ENCODE measurements at places on chromosomes 4 and X.
A peak's percentile ranks its signal among the peaks of the same experiment; 100 is the strongest.

GRCh38 chr4:76550966-76551780 is 116.1 kb downstream of the SHROOM3 start:
- no peak for DNase-seq

DNA sequence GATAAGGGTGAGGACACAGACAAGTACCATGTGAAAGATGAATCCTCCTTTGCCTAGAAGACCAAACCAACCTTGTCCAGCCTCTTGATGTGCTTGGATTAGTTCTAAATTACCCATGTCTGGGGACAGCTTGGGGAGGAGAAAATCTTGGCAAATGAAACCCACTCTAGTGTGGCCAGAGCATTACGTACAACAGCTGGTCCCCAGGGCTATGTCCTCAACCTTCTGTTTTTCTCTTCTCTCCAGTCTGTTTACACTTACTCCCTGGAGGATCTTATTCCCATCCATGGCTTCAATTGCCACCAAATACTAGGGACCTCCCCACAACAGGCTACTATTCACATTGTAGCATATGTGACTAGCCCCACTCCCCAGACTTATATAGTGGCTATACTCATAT is 384.5 kb downstream of the OPHN1 start:
- DNase-seq = no peak

DNA sequence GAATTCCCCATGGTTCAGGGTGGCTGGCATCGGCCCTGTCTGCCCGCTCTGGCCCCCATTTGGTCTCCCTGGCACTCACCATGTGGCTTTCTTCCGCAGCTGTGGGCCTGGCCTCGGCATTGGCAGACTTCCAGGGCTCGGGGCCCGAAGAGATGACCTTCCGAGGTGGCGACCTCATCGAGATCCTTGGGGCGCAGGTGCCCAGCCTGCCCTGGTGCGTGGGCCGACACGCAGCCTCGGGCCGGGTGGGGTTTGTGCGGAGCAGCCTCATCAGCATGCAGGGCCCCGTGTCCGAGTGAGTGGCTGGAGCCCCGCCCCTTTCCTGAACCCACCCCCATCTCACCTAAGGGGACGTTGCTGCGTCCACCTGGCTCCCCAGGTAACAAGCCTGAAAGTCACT is 20.1 kb downstream of the SH3TC1 start:
- DNase-seq = no peak

GRCh38 chrX:55135171-55135570 is 46.4 kb downstream of the PAGE2 start:
- DNase-seq = peak; percentile 9

DNA sequence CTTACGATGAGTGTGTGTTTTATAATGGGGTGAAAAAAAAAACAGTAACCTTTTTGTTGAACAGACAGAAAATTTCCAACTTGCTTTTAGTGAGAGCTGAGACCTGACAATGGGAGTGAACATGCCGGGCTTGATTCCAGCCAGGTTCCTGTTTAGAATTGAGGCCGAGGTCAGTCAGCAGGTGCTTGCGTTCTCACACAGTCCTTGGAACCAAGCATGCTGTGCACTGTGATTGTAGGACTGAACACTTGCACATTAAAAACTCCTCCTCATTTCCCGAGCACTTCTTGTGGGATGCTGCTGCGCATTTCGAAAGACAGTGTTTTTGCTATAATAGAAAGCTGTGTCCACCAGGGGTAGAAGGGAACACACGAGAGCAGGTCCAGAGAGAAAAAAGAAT is 51.8 kb downstream of the TMEM131L start:
- no peak for DNase-seq

DNA sequence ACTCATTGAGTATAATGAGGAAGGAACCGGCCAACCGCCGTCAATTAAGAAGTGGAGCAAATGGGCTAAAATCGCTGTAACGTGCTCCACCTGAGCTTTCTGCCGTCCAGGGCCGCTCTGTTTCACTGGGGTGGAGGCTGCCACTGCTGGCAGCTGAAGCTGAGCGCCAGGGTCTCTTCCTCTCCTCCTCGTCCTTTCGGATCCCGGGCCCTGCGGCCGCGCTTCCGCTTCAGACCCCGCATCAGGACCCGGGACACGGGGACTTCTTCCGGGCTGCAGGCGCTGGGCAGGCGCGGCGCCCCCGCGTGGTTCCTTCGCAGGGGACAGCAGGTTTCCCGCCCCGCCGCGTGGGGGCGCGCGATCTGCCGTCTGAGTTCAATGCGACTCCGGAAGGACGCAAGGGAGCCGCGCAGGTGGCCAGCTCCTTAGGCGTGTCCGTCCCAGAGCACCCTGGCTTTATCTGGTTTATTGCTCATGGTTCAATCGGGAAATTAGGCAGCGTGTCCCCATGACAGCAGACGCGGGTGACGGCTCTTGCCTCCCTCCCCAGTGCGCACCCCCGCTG is 519.8 kb downstream of the TRIML1 start:
- DNase-seq = no peak

GRCh38 chr4:56748271-56748670 is 67.2 kb upstream of the HOPX start:
- no peak for DNase-seq

DNA sequence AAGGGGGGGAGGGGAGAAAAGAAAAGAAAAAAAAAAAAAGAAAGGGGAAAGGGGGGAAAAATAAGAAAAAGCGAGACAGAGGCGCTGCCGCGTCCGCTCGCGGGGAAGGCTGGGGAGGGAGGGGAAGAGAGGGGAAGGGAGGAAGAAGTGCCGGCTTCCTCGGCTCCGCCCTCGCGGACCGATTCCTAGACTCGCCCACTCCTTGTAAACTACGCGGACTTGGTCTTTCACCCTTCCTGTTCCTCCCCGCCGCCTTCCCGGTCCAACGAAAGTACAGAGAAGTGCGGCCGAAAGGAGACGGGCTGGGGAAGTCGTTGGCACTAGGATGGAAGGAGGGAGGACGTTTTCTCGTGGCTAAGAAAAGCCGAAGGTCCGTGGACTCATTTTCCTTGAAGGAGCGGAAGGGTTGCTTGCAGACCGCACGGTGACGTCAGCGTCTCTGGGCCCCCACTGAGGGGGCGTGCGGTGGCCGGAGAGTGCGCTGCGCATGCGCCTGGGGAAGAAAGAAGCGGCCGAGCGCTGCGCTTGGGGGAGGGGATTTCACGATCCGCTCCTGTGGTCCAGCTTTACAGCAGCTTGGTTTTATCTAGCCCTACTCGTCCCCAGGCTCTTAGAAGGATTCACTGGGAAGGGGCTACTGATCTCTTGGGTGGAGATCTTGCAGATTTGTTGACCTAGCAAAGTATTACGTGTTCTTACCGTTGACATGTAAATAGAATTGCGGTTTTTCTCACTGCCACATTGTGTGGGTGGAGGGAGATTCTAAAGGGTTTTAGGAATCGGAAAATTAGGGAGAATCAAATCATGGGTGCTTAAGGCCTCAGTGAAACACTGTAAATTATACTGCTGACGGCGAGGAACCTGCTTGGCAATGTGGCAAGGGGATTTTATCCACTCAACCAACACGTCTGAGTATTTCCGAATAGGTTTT is at the start of gene CCNI:
Gene CCNI, minus strand, starts transcription at position 121 of the 931 bp plus-strand sequence. CDS start 9,627 bp downstream, outside the sequence.
- DNase-seq = peak; percentile 90

GRCh38 chrX:132216806-132217202 is 2.4 kb downstream of the RAP2C start:
- no peak for DNase-seq

GRCh38 chr4:31204874-31205273 is 484.7 kb downstream of the PCDH7 start:
- DNase-seq = no peak

- DNase-seq = no peak
Measured at GRCh38 chr4:31291238-31291637, 571.1 kb downstream of the PCDH7 start.

DNA sequence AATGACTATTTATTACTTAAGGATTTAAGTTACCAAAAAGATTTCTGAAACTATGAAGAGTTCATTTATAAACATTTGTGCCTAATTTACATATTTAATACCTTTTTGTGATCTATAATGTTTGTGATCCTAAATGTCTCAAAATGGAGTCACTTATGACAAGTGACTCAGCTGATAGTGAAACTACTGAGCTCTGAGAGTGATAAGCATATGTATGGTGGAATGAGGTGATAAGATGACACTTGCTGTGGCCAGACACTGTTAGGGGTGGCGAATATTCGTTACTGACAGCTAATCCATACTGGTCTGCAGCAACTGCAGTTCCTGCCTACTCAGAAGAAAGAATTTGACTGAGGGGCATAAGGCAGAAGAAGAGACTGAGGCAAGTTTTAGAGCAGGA is 5.5 kb upstream of the NXF3 start:
- no peak for DNase-seq

DNA sequence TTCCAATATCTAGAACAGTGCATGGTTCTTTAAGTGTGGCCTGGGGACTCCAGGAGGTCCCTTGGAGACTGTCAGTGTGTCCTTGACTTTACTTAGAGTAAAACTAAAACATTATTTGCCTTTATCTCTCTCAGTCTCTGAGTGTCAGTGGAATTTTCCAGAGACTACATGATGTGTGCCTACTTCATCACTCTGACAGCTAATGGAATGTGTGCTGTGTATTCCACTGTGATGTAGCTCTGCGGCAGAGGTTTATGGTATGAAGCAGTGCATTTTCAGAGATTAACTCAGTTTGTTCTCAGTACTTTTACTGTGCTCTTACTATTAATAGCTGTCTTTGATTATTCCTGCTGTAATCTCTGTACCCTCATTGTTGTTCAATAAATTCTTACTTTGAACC is 85.6 kb downstream of the MANBA start:
- DNase-seq = no peak

DNA sequence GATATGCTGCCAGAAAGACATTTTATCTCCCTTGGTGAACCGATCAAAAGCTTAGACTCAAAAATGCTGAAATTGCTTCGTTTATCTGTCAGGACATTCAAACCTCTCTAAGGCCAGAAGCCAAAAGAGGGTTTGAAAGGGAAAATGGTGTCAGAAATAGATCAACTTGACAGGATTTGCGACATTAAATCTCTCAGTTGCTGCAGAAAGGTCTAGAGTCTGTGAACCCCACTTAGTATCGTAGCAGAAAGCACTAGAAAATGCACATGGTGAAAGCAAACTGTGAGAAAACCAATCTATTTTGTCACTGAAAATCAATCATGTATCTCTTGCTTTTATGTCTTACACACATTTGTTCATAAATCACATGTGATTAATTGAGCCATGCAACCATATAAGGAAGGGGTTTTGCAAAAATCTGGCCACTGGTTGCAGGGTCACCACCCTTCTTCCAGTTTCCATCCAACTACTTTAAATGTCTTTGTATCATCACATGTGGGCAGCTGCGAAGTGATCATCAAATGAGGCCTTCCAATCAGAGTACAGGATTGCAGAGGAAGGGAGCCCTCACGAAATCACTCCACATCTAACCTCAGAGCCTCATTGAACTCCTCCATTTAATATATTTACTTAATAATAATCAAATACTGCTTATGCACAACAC is 347.2 kb upstream of the ANXA10 start:
- no peak for DNase-seq

DNA sequence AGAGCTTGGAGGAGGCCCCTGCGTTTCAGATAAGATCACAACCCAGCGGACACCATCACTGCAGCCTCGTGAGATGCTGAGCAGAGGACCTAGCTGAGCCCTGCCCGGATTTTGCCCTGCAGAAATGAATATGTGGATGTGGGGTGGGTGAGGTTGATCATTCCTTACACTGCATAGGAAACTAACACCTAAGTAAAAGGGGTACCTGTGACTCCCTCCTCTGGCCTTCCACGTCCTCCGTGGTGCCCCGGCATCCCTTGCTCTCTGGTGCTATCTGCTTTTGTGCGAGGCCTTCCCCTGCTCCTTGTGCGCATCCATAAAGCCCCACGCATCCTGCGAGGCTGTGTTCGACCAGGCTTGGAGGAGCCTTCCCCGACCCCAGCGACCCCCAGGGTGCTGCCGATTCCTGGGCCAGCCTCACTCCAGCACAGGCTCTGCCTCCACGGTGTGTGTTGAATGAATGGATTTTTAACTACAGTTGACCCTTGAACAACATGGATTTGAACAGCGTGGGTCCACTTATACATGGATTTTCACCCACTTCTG is 25.6 kb upstream of the GPR78 start:
- no peak for DNase-seq

DNA sequence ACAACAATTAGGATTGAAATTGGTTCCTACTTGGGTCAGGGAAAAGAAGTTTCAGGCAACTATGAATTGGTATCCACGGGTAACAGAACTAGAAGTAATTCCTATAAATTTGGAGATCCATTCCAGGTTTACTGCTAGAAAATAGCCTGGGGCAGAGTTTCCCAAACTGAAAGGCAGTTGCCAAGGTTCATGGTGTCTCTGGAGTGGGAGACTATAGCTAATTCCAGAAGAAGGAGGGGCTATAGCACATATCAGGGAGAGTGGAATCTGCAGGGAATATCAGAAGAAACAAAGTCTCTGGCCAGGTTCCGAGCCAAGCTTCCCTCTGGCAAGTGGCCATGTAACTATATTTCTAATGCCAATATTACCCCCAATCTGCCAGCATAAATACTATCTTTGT is 166.3 kb downstream of the GALNTL6 start:
- DNase-seq = no peak

DNA sequence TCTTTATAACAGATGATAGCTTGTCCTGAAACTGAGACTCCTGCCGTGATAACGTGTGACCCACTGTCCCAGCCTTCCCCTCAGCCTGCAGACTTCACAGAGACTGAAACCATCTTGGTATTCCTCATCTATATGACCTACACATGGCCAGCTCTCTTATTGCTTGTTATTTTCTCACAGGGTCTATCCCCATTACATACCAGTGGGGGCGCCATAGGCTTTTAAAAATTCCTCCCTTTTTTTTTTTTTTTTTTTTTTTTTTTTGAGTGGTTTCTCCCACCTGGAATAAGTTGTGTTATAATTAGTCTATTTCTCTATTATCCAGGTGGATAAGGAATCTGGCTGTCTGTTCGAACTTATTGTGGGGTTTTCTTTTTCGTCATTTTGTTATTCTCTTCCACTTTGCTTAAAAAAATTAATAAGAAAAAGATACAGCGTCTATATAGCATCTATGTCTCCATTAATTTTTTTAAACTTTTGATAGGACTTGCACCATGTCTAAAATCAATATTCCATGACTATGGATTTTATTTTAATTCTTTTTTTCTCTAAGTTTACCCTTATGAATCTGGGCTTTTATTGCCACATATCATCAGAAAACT is 47.2 kb downstream of the GYG2 start:
- DNase-seq = no peak

GRCh38 chr4:16663732-16664131 is 234.7 kb downstream of the LDB2 start:
- no peak for DNase-seq

- no peak for DNase-seq
Measured at GRCh38 chrX:12673487-12673886, 117.7 kb upstream of the PRPS2 start.

GRCh38 chrX:8627796-8628195 is 104.1 kb downstream of the ANOS1 start:
- no peak for DNase-seq

- DNase-seq = no peak
Measured at GRCh38 chrX:68902706-68903504, 74.1 kb downstream of the EFNB1 start.

All from stimulated activated CD4-positive, alpha-beta T cell treated with anti-CD3 and anti-CD28 coated beads, Interleukin-4, amount 100 ng/mL, for 4 hours (primary cell).